ENCODE measurements at places on chromosomes 5 and 9.
A peak's percentile ranks its signal among the peaks of the same experiment; 100 is the strongest.

GRCh38 chr5:39368116-39368515 lies 3.8 kb upstream of the C9 start:
- DNase-seq = no peak

DNA sequence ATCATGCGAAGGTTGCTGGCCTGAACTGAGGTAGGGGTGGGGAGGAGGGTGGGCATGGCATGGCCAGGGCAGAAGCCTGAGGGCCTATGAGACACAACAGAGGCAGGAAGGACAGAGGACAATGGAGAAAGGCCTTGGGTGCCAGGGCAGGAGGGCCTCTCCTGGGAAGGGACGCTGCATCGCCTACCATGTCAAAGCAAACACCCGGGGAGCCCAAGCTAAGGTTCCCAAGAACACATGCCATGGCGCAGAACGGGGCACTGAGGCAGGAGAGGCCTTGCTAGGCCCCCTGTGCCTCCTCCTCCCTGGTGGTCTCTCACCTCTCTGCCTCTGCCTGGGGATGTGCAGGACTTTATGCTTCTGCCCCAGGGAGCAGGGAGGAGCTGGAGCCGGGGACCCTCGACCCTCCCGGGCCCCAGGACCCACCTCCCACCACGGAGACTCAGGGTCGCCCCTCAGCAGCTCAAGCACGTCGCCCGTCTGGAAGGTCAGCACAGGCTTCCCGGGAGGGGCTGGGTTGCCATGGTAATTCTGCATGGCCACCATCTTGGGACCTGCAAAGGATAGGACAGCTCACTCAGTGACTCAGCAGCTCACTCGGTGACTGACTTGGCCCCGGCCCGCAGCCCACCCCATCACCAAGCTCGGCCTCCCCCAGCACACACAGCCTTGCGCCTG lies 40.3 kb upstream of the SARDH start:
- no peak for DNase-seq

DNA sequence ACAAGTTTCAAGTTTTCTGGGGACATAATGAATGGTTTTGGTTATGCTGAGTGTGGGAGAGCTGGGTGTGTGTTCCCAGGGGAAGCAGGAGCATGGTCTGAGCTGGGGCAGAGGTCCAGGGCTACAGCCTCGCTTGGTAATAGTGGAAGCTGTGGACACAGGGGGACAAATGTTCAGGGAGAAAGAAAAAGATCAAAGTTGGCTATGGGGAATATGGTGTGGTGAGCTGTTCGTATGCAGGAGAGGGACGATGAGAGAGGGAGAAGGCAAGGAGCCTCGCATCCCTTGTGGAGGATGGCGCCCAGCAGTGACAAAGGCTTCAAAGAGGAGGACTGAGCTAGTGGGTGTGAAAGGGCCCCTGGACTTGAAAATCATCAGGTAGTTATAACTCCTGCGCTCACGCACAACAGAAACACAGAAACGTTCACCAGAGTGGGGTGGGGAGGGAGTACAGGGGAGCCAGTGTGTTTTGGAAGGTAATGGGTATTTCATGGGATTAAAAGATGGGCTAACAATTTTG lies 77.2 kb downstream of the TENT4A start:
- DNase-seq = no peak

DNA sequence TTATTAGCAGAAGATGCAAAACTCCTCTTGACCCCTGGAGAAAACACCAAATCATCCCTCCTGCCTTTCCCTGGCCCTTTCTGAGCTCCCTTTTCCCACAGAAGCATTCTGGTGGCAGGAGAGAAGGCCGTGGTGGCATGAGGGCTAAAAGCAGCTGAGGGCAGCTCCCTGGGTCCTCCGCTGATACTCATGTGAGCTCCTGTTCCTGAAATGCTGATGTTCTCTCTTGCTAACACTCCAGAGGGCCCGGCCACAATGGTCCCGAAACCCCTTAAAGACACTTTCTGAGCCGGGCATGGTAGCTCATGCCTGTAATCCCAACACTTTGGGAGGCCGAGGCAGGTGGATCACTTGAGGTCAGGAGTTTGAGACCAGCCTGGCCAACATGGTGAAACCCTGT lies 183.1 kb downstream of the HSPA4 start:
- no peak for DNase-seq

DNA sequence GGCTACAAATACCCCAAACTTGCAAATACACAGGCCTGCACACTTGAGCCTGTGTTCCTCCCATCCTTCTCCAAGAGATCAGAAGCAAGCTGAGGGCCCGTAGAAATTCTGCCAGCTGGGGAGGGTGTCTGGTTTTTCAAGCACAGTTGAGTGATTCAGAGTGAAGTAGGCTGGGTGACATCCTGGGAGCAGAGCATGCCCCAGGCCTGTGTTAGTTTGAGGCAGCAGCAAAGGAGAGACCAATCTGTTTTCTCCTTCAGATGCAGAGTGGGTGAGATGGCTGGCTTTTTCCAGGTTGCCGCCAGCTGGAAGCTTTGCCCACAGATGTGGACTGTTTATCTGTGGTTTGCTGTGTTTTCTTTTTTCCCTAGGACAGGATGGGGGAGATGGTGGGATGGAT lies 63.1 kb downstream of the RCL1 start:
- DNase-seq = no peak

GRCh38 chr5:154446195-154447088 lies 645 bp downstream of the SAP30L start:
- DNase-seq = no peak

GRCh38 chr9:118561051-118561450 lies 808.2 kb downstream of the BRINP1 start:
- DNase-seq = no peak

DNA sequence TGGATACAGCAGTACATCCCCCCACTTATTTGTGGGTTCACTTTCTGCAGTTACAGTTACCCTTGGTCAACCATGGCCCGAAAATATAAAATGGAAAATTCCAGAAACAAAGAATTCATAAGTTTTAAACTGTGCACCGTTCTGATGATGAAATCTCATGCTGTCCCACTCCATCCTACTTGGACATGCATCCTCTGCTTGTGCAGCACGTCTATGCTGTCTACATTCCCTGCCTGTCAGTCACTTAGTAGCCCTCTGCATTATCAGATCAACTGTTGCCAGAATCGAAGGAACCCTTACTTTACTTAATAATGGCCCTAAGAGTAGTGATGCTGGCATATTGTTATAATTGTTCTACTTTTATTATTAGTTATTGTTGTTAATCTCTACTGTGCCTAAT lies 14.6 kb downstream of the MARCHF3 start:
- no peak for DNase-seq

DNA sequence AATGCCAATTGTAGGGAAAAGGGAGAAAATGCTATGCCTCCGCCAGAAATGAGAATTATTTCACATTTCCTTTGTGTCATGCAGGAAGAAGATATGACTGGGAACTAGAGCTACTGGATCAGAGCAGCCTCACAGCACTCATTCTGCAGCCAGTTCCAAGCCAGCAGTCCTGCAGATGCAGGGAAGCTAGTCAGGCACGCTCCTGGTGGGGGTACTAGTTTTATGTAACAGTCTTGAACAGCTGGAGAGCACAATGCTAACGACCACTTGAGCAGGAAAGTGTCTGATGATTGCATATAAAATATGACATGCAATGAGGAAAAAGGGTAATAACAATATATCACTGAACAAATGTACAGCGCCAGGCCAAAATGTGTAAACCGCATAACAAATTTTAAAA lies 21.7 kb downstream of the CDH10 start:
- no peak for DNase-seq

DNA sequence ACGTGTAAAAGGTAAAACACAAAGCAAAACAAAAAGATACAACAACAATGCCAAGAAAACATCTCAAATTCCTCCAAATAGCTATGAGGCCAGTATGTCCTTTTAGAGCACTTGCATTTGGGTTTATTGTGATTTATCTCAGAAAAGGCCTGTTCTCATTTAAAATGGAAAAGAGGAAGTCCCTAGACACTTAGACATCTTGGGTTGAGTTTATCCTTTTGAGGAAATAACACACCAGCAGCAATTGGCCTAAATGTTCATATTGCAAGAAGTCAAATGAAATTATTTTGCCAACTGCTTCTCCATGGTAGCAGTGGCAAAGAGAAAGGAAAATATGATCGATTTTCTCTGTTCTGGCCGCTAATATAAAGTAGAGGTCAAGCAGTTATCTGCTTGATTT lies 43.6 kb upstream of the TRMT10B start:
- DNase-seq = no peak

DNA sequence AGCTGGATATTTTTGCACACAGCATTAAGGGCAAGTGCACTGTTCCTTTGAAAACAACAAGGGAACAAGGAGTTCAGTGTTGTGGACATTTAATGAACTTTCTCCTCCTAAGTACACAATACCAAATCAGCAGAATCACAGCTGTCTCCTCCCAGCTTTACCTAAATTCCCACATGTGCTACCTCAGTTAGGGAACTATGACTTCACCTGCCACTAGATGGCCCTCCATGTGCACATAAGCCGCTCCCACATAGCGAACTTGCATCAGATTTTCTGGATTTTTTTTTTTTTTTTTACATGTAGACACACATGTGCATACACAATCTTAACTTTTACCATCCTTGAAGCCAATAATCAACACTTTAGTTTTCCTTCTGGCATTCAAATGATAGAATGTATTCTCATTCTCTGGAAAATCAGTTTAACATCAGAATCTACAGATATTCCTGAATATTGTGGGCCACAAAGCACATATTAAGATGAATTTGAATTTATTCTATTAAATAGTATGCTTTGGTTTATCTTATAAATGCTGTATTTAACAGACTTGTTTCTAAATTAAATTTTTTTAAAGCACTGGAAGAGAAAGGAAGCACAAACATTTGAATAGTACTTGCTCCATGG lies 123.6 kb downstream of the PALM2AKAP2 start:
- DNase-seq = peak; percentile 55

DNA sequence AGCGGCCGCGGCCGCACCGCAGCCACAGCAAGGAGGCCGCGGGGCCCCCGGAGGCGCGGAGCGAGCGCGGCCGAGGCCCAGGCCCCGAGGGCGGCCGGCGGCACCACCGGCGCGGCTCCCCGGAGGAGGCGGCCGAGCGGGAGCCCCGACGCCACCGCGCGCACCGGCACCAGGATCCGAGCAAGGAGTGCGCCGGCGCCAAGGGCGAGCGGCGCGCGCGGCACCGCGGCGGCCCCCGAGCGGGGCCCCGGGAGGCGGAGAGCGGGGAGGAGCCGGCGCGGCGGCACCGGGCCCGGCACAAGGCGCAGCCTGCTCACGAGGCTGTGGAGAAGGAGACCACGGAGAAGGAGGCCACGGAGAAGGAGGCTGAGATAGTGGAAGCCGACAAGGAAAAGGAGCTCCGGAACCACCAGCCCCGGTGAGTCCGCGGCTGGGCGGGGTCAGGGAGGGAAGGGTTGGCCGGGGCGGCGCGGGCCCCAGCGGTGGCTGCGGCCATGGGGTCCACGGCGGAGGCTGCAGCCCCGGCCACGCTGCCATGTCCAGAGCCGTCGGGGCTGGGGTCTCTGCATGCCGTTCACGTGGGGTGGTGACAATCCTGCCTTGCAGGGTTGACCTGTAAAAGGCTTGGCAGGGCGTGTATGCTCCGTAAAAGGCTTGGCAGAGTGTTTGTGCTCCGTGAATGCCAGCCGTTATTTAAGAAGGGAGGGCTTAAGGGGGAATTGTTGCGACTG lies 146.0 kb downstream of the CACNA1B start:
- DNase-seq = no peak

GRCh38 chr9:92425474-92425873 lies 1.2 kb upstream of the OMD start:
- peak; percentile 32 for DNase-seq

DNA sequence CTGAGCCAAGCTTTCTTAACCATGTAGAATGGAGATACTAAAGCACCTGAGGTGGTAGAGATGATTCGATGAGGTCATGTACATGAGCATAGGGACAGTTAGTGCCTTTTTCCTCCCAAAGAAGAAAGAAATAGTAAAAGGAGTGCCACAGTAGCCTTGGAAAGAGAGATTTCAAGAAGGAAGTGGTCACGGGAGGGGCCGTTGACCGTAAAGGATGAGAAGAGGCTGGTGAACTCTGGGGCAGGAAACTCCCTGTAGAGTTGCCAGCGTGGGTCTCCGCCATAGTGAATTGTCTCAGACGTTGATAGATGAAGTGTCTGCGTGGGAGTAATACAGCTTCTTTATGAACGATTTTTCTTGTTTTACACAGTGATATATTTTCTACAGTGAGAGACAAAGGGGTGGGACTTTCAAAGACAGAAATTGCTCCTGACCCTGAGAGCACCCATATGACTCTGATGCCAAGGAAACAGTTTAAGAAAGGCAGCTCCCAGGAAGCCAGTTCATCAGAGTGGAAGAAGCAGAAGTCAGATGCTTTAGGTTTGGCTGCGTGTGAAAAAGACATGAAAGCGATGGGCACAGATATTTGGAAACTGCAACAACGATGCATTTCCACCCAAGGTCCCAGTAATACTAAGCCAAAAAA lies 41.3 kb downstream of the UGCG start:
- no peak for DNase-seq

GRCh38 chr5:151139015-151139414 lies 18.6 kb downstream of the ANXA6 start:
- no peak for DNase-seq

GRCh38 chr5:140327589-140327988 lies 18.8 kb downstream of the HBEGF start:
- DNase-seq = no peak

DNA sequence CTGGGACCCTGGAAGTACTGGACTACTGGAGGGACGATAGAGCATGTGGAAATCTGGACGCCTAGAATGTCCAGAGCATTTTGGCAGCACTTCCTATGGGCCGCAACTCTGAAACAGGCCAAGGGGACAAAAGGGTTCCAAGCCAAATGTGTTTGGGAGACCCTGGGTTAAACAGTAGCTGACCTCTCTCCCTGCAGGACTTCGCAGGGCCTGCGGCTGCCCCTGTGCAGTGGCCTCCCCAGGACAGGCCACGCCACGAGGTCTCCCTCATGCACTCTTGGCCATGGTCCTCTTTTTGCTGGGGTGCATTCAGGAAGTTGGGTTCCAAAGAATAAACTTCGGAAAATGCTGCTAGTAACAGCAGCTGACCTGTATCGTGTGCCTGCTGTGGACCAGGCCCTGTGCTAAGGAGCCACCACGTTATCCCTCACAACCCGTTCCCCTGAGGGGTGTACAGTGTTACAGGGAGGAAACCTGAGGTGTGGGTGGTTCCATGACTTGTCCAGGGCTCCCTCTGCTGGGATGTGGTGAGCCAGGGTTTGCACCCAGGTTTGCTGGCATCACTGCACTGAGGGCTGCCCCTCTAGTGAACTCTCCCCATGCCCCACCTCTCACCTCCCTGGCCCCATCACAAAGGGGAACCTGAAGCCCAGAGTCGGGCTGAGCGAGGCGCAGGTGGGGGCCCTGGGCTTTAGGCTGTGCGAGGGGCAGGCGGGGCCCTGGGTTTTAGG lies 79.4 kb downstream of the AMBP start:
- no peak for DNase-seq

GRCh38 chr5:150035139-150035895 lies 34.8 kb downstream of the HMGXB3 start:
- DNase-seq = no peak

- no peak for DNase-seq
These were observed 423 bp downstream of the IPPK start for GRCh38 chr9:92669527-92669889.

Data from AG09309 (cell line).